AG04449 (cell line): ENCODE measurements at places on chromosomes 1 and 21.

GRCh38 chr1:231612393-231613089 lies 14.0 kb upstream of the DISC1 start:
- no peak for DNase-seq

DNA sequence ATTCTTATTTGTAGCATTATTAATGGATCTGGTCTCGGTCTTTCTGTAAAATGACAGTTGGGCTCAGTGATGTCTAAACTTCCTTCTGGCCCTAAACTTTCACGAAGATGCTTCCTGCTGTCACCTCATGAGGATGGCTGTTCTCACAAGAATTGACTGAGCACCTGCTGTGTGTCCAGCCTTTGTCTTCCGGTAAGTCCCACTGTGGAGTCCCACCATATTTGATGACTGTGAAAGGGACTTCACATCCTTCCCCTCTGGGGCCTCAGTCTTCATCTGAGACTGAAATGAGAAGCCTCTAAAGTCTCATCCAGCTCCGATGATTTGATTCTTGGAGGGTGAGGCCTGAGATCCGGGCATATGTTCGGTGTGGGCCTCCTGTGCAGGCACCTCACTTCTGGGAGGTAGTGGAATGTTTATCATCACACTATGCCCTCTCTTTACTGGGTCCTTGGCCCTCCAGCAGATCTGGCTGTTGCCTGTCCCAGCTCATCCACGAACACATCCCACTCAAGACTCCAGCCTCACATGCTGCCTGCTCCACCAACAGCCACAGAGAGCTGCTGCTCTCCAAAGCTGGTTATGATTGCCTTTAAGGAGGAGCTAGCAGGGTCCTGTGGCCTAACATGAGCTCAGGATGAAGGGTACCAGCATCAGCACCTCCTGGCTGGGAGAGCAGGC lies 95.8 kb downstream of the KCNN3 start:
- no peak for DNase-seq

GRCh38 chr1:4164965-4165364 lies 264.9 kb upstream of the C1orf174 start:
- no peak for DNase-seq

DNA sequence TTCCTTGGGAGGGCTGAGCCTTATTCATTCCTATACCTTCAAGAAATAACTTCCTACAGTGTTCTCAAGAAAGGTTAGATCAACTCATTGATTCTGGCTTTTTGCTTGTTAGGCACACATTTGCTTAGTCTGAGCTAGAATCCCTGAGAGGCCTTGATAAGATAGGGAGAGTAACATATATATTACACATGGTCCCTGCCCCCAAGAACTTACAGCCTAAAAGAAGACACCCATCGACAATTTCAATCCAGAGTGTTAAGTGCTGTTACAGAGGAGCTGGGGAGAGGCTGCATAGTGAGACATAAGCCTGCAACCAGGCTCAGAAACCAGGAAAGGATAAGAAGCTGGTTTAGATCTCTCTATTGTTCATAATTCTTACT lies 68.7 kb downstream of the PLPP3 start:
- no peak for DNase-seq

- no peak for DNase-seq
Observed at GRCh38 chr1:230545181-230545580, 97.1 kb upstream of the COG2 start.

- no peak for DNase-seq
Observed at GRCh38 chr1:116436611-116436970, 63.5 kb downstream of the ATP1A1 start.
